ENCODE measurements at places on chromosomes 6 and 20.

GRCh38 chr6:31697555-31697954 is 5.6 kb downstream of the ABHD16A start:
- no peak for DNase-seq

DNA sequence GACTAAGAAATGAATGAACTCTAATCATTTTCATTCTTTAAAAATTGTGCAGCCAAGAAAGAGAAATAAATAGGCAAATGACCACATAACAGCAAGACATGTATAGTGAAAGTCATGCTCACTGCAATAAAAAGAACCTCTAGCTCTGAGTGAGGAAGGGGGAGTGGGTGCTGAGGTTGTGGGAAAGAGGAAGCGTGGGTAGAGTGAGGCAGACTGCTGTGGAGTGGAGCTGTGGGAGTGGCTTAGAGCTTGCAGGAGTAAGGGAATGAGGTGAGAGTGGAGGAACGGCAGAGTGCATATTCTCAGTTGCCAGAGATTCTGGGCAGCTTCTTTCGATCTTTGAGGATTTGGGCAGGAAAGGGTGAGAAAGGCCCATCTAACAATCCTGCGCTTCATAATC is 10.4 kb downstream of the DEFB129 start:
- DNase-seq, result peak; percentile 11

- no peak for DNase-seq
Observed at GRCh38 chr6:140434761-140435160, 1060.3 kb upstream of the CITED2 start.

DNA sequence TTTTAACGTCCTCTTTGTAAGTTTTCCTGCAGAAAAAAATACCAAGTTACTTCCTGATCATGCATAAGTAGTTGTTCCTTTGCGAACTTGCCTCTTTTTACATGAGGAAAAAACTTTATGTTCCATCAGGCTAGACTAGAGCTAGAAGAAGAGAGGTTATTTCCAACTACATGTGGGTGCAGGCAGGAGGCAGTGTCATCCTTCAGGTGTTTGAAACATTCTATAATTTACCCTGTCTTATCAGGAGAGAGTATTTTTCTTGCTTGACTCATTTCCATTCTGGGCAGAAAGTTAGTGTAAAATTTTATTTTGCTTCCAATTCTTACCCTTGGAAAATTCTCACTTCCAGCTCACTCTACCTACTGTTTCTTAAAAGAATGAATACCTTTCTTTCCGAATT is 28.5 kb upstream of the EPHA7 start:
- DNase-seq, result no peak

DNA sequence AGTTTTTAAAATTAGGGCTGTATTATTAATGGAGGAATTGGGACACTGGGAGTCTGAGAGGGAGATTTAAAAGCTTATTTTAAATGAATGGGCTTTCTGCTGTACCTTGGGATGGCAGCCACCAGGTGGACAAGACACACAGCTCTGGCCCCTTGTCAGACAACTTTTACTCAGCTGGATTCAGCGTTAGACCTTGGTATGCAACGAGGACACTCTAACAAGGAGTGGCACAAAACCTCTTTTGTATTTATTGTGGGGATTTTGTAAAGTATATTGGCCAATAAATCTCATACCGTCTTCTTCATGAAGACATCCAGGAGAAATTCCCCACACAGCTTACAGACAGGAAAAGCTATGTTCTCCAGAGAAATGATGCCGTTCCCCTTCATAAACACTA is 105.7 kb downstream of the LCA5 start:
- DNase-seq, result no peak

Measured in activated T-cell treated with anti-CD3 and anti-CD28 coated beads for 4 hours (primary cell).